ENCODE measurements at places on chromosomes 3 and 15.

GRCh38 chr3:37024092-37024491 lies 30.8 kb downstream of the MLH1 start:
- no peak for DNase-seq

DNA sequence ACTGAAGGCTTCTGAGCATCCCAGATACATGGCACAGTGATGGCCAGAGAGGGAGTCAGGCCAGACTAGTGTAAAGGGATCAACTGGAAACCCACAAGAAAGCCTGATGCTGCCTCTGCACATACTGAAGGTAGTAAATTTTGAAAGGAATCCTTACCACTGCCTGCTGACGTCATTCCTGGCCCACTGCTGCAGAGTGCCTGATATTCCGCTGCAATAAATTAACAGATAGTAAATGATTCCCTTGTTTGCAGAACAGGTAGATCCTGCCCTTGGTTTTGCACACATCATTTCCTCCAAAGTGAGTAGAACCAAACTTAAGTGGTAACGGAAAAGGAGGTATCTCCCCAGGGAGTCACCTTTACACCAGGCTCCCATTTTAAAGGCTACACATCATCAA lies 146.7 kb downstream of the FBN1 start:
- DNase-seq = no peak

DNA sequence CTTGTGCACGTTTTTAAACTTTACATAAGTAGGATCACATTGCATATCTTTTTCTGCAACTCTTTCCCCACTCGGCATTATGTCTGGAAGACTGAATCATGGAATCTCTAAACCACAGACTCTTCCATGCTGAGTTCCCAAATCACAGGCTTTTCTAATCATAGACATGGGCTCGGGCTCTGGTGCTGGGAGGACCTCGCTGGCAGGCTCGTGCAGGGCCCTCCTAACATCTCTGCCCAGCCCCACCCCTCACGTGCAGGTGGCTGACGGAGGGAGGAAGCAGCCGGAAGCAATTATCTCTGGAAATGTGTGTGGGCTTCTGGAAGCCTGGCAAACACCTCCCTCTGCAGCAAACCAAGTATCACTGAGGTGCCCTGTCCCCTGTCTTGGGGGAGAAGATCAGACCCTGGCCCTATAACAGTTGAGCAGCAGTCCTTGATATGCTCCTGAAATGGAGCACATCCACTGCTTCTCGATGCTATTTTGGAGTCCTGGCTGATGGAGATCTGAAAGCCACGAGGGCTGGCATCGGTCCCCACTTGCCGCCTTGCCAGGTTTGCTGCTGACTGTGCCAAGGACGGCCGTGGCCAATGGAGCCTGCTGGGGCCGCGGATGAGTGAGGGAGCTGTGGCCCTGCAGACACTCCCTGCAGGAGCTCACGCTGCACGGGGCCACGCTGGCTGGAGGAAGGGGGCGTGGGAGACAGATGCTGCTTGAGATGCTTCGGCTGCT lies 4.4 kb upstream of the IQSEC1 start:
- no peak for DNase-seq

DNA sequence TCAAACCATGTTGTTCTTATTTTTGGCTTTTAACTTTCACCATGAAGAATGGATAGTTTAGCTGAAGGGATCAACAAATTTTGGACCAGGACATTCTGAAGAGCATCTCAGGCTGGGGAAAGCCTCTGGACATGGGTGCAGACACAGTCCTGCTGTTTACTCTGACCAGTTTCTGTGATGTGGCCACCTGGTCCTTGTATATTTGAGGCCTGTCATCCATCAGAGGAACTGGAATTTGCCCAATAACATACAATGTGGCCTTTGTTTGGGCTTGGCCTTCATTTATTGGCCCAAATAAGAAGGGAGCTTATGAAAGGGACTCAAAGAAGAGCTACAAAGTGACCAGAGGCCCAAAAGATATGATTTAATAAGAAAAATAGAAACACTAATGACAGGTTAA lies 127.9 kb downstream of the MYRIP start:
- no peak for DNase-seq

- no peak for DNase-seq
Observed at GRCh38 chr3:187520027-187520945, 149.9 kb downstream of the SST start.

- no peak for DNase-seq
Observed at GRCh38 chr15:40128766-40129660, 20.3 kb upstream of the BMF start.

DNA sequence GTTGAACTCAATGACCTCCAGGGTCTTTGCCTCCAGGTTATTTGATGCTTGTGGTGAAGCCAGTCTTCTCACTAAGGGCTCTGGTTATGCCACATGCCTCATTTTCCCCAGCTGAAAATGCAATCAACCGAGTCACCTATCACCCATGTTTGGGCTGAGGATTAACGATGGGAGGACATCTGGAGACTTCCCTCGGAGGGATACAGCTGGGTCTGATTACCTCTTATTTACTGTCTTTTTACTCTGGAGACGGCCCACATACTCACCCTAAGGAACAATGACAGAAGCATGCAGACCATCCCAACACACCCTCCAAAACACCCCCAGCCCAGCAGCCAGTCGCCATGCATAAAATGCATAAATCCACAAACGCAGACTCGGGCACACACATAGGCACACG lies 187.4 kb downstream of the OPA1 start:
- DNase-seq = no peak

GRCh38 chr15:82966671-82967071 lies 14.2 kb upstream of the HOMER2 start:
- DNase-seq = peak; percentile 62

GRCh38 chr3:8341821-8342247 lies 159.8 kb upstream of the LMCD1 start:
- no peak for DNase-seq

- DNase-seq = no peak
Observed at GRCh38 chr3:153442799-153443487, 280.9 kb downstream of the RAP2B start.

DNA sequence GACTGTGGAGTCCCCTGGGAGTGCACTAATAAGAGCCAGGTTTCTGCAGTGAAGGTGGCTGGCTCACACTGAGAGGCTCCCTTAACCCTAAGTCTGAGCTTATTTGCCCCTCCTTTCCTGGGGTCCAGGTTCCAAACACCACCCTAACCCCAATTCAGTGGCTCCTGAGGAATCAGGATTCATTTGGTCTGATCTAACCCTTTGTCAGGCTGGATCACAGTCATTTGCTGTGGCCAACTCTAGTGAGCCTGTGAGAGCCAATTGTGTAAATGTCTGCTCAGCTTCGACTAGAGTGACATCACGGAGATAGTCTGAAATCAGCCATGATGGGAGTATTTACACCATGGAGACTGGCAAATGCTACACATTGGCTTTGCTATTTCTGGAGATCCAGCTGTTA lies 73.7 kb upstream of the ACAN start:
- DNase-seq = no peak

- DNase-seq = no peak
Observed at GRCh38 chr15:72562386-72562785, 88.3 kb downstream of the ARIH1 start.

DNA sequence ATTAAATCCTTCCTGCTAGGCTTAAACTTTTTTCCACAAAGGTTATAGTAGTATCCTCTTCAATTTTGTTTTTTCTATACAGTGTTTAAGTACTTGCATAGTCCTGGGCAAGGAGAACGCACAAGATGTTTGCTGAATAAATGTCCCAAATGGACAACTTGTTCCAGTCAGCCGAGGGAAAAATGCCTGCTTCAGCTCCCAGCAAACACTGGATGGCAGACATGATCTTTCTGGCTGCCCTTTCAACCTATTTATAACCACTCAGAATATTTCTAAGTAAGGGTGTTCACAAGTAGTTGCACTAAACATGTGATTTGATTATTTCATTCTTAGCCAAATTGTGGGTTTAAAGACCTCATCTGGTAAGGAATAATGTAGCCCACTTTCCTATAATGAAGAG lies 29.8 kb downstream of the GNB4 start:
- DNase-seq = no peak

GRCh38 chr3:17398959-17399551 lies 343.4 kb downstream of the TBC1D5 start:
- no peak for DNase-seq

GRCh38 chr15:98514034-98514622 lies 134.2 kb upstream of the IGF1R start:
- no peak for DNase-seq

DNA sequence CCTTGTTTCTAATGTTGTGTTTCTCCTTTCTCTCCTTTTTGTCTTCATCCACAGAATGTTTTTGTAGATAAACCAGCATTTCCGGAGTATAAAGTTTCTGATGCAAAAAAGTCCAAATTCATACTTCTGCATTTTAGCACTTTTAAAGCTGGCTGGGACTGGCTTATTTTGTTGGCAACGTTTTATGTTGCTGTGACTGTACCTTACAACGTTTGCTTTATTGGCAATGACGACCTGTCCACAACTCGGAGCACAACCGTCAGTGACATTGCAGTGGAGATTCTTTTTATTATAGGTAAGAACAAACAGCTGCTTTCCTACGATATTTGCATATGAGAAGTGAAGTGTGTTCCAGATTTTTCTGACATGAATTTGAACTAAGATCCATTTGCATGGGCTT lies 199.4 kb downstream of the KCNH8 start:
- DNase-seq = no peak

- DNase-seq = no peak
Observed at GRCh38 chr3:18886331-18886730, 262.0 kb upstream of the KCNH8 start.

Data from T-helper 2 cell treated with Interferon-gamma antibody and Interleukin-4, amounts not matched to agents 5 μg/mL and 100 μg/mL, for 36 hours (primary cell).